ENCODE measurements at places on chromosomes 7 and 10.

DNA sequence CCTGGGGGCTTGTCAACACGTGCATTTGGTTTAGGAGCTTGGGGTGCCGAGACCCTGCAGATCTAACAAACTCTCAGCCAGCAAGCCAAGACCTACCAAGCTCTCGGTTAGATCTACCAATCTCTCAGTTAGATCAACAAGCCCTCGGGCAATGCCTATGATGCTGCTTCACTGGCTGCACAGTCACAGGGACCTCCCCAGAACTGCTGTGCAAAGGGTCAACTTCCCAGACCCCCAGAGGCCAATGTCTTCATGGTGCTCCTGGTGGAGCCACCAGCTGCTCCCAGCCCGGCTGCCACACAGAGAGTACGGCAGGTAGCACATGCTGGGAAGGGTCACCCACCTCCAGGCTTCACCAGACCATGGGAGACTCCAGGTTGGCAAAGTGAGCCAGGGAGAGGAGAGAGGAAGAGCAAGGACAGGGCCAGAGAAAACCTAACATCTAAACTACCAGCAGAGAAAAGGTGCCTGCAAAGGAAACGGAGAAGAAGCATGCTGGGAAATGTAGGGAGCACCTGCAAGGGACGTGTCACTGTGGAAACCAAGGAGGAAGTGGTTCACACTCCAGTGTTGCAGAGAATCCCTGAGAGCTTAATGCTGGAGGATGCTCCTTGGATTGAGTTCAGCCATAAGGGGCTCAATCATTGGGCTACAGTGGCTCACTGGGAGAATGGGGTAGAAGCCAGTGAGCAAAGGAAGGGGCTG, 51.5 kb upstream of the GDF10 start:
- DNase-seq, result no peak

DNA sequence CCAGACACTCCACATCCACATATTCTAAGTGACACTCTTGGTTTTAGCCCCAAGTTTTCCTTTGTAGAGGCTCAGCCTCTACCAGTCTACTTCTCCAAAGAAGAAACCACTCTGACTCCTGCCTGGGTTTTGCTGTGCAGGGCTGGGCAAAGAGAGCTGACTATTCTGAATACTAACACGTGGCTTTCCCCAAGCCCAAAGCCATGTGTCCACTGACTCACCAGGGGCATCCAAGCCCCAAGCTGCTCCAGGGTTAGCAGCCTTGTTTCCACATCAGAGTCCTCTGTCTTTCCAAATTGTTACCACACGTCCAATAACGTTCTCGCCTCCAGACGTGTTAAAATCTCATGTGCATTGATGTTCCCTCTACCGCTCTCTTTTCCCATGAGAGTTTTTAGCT, 8.7 kb downstream of the GALNTL5 start:
- no peak for DNase-seq

DNA sequence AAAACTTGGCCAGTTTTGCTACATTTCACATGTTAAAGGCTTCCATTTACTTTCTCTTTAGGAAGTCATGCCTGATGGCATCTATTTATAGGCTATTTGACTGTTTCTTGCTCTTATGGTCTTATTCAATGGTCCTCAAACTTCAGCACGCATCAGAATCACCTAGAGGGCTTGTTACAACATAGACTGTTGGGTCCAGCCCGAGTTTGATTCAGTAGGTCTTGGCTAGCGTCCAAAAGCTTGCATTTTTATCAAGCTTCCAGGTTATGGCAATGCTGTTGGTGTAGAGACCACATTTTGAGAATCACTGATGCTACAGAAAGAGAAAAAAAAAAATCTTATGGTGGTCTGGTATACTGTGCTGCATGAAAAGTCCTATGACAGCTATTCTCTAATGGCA, 51.9 kb downstream of the MTPN start:
- DNase-seq, result peak; percentile 26

DNA sequence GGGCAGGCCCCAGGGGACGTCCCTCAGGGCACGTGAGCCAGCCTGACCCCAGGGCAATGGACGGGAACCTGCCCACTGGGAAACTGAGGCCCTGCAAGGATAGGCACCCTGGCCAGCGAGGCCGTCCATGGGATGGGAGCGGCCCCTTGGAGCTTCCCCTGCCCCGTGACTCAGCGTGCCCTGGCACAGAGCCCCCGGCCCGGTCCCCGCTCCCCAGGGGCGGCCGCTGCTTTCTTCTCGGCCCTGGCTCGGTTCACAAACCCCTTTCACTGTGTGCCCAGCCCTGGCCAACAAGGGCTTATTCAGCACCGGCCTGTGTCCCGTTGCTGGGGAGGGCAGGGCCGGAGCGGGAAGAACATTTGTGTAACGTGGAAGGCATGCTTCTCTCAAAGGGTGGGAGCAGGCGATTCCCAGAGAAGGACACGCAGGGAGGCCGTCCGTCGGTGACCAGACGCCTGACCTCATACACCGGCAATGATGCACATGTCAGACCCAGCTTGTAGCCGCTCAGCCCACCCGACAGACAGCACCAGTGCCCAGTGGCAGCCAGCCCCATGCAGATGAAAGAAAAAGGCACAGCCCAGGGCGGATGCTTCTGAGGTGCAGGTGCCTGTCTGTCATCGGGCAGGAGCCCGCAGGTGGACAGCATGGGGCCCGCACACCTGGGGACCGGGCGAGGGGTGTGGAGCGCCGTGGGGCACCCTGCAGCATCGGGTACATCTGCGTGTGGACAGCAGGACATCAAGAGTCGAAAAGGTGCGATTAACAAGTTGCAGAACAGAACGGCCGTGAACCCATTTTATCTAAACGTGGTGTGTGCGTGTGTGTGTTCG, 94.5 kb downstream of the PDGFA start:
- DNase-seq, result peak; percentile 6

GRCh38 chr10:78780551-78780961, 288.2 kb upstream of the ZMIZ1 start:
- no peak for DNase-seq

- DNase-seq, result no peak
Observed at GRCh38 chr10:111030042-111030750, 46.6 kb upstream of the ADRA2A start.

DNA sequence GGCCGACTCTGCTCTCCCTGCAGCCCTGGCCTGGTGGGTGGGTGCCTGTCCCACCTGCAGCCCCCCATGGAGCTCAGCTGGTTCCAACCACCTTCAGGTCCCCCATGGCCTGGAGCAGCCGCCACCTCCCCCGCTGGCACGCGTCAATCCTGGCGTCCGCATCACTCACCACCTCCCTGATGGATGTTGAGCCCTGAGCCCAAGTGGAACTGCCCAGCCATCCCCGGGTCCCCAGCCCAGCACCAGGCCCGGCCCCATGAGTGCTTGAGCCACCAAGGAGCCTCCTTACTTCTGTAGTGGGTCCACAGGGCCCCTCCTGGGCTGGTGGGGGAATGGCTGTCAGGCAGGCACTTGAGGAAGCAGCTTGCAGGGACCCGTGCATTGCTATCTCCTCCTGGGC, 14.6 kb downstream of the AGAP3 start:
- DNase-seq, result peak; percentile 9

GRCh38 chr10:35888400-35888799, 246.3 kb upstream of the FZD8 start:
- no peak for DNase-seq

GRCh38 chr10:84392181-84392580, 63.8 kb downstream of the CCSER2 start:
- no peak for DNase-seq

DNA sequence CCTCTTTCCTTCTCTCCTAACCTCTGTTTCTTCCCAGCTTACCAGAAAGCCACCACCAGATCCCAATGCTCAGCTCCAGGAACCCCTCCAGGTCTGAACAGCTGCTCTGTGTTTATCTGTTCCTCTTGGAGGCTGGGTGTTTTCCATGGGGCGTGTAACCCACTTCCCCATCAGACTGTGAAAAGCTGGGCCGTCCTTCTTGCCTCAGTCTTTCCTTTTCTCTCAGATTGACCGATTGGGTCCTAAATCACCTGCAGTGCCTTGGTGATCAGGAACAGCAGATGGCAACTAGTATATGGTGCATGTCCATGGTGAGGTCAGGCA, 4.8 kb downstream of the SH3PXD2A start:
- no peak for DNase-seq

GRCh38 chr7:6162331-6162620, 110.1 kb downstream of the CYTH3 start:
- DNase-seq, result peak; percentile 33

- peak; percentile 70 for DNase-seq
Observed at GRCh38 chr7:105389088-105389650, 448 bp upstream of the SRPK2 start.

DNA sequence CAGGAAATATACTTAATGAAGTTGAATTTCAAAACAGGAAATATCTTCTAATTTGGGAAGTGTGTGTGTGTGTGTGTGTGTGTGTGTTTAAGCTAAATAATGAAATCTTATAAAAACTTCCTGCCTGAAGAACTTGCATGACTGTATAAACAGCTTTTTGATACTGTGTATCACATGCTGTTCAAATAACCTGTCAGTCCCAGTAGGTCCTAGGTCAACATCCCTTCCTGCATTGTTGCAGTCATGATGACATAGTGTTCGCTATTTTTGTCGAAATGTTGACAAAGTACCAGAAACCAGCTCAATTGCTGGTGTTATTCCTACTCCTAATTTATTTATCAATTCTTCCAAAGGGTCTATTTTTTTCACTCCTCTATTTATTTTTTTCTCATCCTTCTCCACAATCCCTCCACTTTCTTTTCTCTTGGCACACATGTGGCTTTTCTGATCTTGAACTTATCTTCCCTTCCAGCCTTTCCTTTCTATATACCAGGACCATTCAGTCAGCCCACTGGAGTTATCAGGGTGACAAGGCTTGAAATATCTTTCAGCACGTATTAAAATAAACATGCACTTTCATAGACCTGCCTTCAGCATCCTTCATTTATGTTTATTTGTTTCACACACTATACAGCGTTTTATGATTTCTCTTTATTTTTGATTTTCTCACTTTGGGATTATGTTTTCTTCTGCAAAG, 115.8 kb downstream of the PLXDC2 start:
- no peak for DNase-seq

DNA sequence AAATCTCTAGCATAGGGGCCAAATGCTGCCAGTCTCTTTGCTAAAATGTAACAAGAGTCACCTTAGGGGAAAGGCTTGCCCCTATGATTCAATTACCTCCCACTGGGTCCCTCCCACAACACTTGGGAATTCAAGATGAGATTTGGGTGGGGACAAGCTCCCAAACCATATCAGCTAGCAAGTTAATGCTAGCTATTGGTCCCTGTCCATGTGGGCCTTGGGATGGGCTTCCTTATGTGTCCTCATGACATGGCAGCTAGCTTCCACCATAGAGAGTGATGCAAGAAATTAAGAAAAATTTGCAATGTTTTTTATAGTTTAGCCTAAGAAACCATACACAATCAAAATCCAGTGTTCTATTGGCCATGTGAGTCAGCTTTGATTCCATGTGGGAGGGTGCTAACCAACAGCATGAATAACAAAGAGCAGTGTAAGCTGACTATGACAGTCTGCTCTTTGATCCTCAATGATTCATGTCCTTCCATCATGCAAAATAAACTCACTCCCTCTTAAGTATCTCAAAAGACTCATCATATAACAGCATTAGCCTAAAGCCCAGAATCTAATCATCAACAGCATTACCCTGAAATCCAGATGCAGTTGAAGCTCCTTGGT, 21.7 kb upstream of the ZNF365 start:
- no peak for DNase-seq

DNA sequence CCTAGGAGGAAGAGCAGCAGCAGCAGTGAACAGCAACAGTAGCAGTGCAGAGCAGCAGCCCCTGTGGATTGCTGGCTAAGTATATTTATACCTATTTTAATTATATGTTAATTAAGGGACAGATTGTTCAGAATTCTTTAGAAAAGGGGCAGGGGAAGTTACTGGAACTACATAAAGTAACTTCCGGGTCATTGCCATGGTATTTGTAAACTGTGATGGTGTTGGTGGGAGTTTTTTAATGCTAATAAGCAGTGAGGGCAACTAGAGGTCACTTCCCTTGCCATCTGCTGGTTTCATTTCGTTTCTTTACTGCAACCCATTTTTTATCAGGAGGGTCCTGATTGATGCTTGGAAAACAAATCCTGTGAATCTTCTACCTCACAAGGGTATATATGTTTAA, 229.8 kb upstream of the PODXL start:
- no peak for DNase-seq

DNA sequence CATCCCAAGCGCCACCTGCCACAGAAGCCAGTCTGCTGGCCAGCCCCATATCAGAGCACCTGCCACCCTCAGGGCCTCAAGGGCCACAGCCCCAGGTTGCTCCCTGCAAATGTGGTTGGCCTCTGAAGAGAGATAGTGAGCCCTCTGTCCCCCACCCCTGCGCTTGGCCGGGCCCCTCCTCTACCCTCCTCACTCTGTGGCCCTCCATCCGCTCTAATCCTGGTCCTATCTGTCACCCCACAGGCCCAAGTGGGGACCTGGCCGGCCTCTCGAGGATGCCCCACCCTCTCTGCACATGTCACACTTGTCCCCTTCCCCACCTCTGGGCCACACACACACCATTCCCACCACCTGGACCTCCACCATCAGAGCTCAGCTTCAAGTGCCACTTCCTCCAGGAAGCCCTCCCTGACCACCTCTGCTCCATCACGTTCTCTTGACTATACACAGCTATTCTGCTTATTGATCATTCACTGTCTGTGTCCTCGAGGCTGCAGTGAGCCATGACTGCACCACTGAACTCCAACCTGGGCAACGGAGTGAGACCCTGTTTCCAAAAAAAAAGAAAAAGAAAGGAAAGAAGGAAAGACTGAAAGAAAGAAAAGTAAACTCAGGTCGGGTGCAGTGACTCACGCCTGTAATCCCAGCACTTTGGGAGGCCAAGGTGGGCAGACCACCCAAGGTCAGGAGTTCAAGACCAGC, 42.4 kb downstream of the TNRC18 start:
- no peak for DNase-seq

GRCh38 chr10:46264336-46264735, 22.5 kb upstream of the ANTXRL start:
- no peak for DNase-seq

DNA sequence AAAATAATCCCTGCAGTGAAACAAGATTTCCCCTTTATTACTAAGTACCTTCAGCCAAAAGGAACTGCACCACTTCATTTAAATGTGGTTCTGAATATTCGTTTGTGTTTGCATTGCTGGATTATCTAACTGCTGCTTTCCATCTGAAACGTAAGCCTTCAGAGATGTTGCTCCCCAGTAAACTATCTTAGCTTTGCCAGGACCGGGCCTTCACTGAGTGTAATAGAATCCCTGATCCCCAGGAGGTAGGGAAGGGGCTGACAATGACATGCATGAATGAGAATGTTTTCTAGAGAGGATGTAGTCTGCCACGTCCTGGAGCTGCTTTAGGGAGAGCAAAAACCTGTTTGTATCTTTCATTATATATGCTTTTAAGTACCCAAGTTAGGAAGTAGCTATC, 19.5 kb upstream of the INSYN2A start:
- DNase-seq, result no peak
